ENCODE measurements at places on chromosomes 5 and 9.

- H3K4me1 ChIP-seq: no peaks in the 10 kb centered on the region
- no peaks in the 10 kb centered on the region for H3K36me3 ChIP-seq
- no peak for DNase-seq
Measured at GRCh38 chr5:3352711-3353110, 242.9 kb upstream of the IRX1 start.

- no peaks in the 10 kb centered on the region for H3K27me3 ChIP-seq
- no peak overlapping the region for H3K27ac ChIP-seq
- H3K4me1 ChIP-seq: no peaks in the 10 kb centered on the region
- DNase-seq: no peak
- H3K36me3 ChIP-seq: no peaks in the 10 kb centered on the region
Measured at GRCh38 chr9:131117121-131117761, 8.1 kb upstream of the NUP214 start.

GRCh38 chr5:108326982-108327381, 54.9 kb downstream of the FBXL17 start:
- DNase-seq: no peak
- H3K4me3 ChIP-seq: no peak overlapping the region
- no peaks in the 10 kb centered on the region for H3K36me3 ChIP-seq
- H3K27ac ChIP-seq: no peak overlapping the region
- no peaks in the 10 kb centered on the region for H3K4me1 ChIP-seq

GRCh38 chr9:135220601-135221575, 133.4 kb downstream of the OLFM1 start:
- no peaks in the 10 kb centered on the region for H3K27me3 ChIP-seq
- no peak overlapping the region for H3K27ac ChIP-seq
- H3K4me3 ChIP-seq: no peak overlapping the region
- DNase-seq: no peak
- H3K4me1 ChIP-seq: peaks cover 26% of the 10 kb centered on the region

DNA sequence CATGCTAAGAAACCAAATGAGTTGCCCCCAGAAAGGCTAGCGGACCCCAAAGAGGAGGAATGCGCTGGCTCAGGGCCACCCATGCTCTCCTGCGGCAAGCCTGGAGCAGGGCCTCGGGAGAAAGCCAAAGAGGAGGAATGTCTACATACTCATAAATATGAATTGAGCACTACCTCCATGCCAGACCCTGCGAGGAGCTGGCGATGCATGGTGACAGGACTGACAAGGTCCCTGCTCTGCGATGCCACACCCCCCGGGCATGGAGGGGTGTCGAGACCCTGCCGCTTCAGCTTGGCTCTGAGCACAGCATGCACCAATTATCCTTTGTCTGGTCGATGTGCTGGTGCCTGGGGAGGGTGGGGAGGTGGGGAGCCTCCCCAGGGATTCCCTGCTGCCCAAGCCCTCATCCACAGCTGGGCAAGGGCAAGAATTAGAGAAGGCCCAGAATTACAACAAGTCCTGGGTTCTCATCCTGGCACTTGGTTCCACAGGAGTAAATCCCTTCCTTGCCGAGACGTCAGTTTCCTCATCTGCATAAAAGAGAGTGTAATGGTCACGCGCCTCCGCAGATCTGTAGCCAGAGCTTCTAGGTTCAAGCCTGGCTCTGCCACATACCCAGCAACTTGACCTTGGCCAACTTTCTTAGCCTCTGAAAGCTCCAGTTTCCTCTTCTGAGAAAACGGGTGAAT, 74.4 kb downstream of the FAM114A2 start:
- H3K27ac ChIP-seq: no peak overlapping the region
- no peaks in the 10 kb centered on the region for H3K36me3 ChIP-seq
- H3K4me1 ChIP-seq: no peaks in the 10 kb centered on the region
- H3K27me3 ChIP-seq: no peaks in the 10 kb centered on the region

GRCh38 chr5:107457138-107457537, 213.6 kb downstream of the EFNA5 start:
- no peak overlapping the region for H3K27ac ChIP-seq
- peaks cover 6% of the 10 kb centered on the region for H3K4me1 ChIP-seq
- no peak for DNase-seq
- no peaks in the 10 kb centered on the region for H3K27me3 ChIP-seq
- no peaks in the 10 kb centered on the region for H3K36me3 ChIP-seq

DNA sequence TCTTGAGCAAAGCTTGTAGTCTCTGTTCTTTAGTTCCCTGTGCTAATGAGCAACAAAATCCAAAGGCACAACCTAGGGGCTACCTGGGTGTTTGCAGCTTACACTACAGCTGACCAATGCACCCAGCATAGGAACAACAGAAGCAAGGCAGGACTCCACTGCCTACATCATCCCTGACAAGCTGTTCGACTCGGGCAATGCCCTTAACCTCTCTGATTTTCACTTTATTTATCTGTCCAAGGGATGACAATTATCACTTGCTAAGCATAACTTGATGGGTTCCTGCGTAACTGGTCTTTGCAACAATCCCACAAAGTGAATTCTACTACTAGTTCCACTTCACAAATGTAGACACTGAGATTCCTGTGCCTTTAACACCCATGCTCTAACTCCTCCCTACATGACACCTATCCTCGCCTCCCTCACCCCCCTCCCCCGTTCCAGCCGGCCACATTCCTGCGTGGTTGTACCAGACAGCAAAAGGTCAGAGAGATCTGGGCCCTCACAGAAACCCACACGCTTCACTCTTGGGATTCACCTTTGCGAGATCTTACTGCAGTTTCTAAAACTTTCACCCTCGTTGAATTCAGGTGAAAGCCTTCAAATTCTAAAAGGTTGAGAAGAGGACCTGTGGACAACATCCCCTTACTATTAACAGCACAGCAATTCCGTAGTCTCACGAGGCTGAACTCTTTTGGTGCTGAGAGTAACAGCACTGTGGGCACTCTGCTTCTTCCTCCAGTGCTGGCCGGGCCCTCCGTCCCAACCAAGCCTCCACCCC, 995 bp downstream of the IPPK start:
- no peak overlapping the region for H3K27ac ChIP-seq
- H3K4me1 ChIP-seq: peaks cover 28% of the 10 kb centered on the region
- peak; percentile 34 for DNase-seq
- peaks cover 6% of the 10 kb centered on the region for H3K36me3 ChIP-seq
- no peaks in the 10 kb centered on the region for H3K27me3 ChIP-seq
- peak overlapping the region; percentile 65 for H3K4me3 ChIP-seq

- no peaks in the 10 kb centered on the region for H3K36me3 ChIP-seq
- no peak overlapping the region for H3K27ac ChIP-seq
- no peak for DNase-seq
- no peak overlapping the region for H3K4me3 ChIP-seq
Measured at GRCh38 chr5:22056601-22057000, 796.5 kb downstream of the CDH12 start.

DNA sequence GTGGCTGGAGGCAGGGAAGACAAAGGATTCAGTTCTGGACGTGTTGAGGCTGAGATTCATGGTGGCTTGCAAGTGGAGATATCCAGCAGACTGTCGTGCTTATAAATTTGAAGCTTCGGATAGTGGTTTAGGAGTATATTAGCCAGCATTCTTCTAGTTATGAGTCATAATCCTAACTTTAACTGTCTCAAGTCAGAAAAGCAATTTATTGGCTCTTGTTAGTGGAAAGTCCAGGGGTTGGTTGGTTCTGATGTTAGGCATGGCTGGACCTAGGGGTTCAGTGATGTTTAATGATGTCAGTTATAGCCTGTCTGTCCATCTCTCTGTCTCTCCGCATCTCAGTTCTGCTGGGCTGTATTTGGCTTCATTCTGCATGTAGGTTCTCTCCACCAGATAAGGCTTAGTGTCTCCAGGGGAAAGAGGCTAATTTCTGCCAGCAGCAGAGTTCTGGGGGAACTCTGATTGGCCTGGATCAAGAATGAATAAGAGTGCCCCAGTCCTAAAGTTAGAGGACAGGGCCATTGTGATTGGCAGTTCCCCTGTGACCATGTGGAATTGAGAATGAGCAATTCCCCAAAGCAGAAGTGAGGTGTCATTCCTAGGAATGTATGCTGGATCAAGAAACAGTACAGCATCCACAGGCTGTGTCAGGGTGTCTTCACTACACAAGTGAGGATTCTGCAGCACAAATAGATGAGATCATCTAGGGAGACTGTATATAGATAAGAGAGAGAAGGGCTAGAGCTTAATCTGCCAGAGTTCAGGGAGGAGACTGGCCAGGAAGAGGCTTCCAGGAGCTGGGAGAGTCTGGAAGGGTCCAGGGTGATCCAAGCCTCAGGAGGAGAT, 72.9 kb upstream of the SHB start:
- no peaks in the 10 kb centered on the region for H3K4me1 ChIP-seq
- peaks cover 17% of the 10 kb centered on the region for H3K27me3 ChIP-seq
- DNase-seq: no peak
- no peak overlapping the region for H3K4me3 ChIP-seq
- H3K36me3 ChIP-seq: no peaks in the 10 kb centered on the region
- H3K27ac ChIP-seq: no peak overlapping the region

Measured in thymus (tissue), 14 donors.